Testis (tissue), 5 donors: ENCODE measurements at places on chromosomes 7 and 10. TPM values are rescaled to one million over a fixed set of nuclear protein-coding genes. Genes with fewer than 3 reads are reported as not detected.

DNA sequence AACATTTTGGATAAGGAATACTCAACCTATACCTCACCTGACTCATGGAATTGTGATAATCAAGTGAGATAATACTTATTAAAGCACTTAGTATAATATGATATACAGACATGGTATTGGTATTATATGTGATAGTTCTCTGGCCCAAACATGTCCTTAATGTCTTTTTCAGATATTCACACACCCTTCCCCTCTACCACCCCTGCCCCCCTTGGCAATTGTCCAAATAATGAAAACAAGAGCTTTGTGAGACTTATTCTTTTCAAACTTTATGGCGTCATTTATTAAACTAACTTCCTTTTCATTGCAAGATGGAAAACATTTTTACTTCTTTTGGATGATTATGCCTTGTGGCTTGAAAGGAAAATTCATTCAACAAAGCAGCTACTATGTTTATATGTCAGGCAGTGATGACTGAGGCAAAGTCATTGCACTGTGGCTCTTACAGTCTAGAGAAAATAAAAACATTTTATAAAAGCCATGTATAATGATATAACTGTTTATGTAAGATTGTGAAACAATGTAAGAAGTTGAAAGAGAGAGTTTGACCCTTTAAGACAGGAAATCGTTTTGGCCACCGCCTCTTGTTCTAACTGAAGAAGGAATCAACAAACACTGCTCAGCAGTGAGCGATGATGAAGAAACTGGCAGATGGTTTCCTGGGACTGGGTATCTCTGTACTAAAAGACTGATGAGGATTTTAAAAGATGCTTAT is 27.4 kb downstream of the MINPP1 start:
- DNase-seq = peak; percentile 40

GRCh38 chr7:158444501-158445420 is 142.9 kb downstream of the PTPRN2 start:
- DNase-seq = no peak

The KBTBD2 gene
- polyA plus RNA-seq = 45.0 TPM

- no peak for DNase-seq
Observed at GRCh38 chr10:131656009-131656408, 244.8 kb upstream of the PPP2R2D start.

The ANKRD1 gene
- polyA plus RNA-seq = 2.1 TPM

GRCh38 chr10:60434418-60435046 is 44.9 kb upstream of the ANK3 start:
- DNase-seq = peak; percentile 52

- DNase-seq = no peak
Observed at GRCh38 chr10:12637649-12638048, 288.3 kb downstream of the CAMK1D start.

The HYAL4 gene
- 2.4 TPM for polyA plus RNA-seq

The RBP4 gene
- 7.8 TPM for polyA plus RNA-seq

GRCh38 chr7:66687186-66687585 is 53.3 kb upstream of the RABGEF1 start:
- no peak for DNase-seq

DNA sequence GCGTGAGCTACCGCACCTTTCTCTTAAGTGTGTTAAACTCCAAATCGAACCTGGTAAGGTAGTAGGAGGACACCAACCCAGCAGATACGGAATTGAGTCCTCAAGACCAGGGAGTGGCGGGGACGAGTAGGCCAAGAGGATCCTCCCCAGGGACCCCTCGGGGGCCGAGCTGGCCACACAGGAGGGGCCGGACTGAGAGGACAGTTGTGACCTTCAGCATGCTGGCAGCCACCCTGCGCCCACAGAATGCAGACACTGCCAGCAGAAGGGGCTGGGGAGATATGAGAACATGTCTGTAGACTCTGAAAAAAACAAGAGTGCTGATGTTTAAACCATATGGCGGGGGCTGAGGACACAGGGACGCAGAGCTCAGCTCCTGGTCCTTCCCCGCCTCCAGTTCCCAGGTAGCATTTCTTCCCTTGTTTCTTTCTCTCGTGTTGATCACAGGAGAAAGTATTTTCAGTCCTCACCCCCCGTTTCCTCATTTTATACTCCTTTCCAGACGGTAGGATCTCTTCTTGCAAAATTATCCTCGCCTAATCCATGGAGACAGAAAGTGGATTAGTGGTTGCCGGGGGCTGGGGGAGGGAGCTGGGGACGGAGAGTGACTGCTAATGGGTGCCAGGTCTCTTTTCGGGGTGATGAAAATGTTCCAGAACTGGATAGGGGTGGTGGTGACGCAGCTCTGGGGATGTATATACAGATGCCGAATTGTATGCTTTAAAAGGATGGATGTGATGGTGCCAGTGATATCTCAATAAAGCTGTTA is 11.5 kb upstream of the UNCX start:
- DNase-seq = no peak

The PON1 gene
- polyA plus RNA-seq = 0.61 TPM

The LBX1 gene
- not detected for polyA plus RNA-seq

GRCh38 chr7:72078301-72078700 is 333.8 kb downstream of the CALN1 start:
- no peak for DNase-seq

- DNase-seq = no peak
Observed at GRCh38 chr10:79345241-79346011, 1.8 kb upstream of the PPIF start.

- DNase-seq = no peak
Observed at GRCh38 chr7:98202367-98203195, 8.7 kb upstream of the BHLHA15 start.
